Activated CD4-positive, alpha-beta T cell treated with anti-CD3 and anti-CD28 coated beads, Interleukin-2, amount 10 ng/mL, durations not matched to agents 7 days and 5 days (primary cell): ENCODE measurements at places on chromosomes 7 and 10. TPM values are rescaled to one million over a fixed set of nuclear protein-coding genes. Genes with fewer than 3 reads are reported as not detected.

Gene MSMB
- not detected for total RNA-seq

DNA sequence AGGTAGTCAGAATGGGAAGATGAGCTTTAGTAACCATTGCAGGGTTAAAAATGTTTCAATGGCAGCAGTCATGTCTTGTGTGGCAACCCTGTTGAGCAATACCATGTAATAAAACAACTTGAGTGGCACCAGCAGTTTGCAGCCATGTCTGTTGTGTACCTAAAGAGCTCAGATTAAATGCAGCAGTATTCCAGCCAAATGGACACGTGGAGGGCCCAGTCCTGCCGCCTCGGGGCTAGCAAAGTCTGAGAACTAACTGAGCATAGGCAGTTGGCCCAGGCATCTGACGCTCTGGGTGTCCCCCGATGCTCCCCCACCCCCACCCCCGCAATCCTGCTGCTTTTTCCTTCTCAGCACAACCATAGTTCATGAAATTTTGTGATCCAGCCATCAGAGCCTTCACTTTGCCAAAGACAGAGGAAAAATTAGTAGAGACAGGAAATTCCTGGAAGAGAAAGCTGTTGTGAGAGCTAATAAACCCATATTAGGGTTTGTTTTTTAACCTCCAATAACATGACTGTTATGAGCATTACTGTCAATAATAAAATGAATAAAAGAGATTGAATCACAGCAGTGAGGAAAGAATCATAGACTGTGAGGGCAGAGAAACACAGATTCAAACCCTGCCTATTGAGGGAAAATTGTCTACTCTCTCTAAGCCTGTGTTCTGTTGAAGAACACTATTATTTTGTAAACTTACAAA lies 220.6 kb upstream of the RHOBTB1 start:
- DNase-seq = no peak
- H3K36me3 ChIP-seq = no peaks in the 10 kb centered on the region
- H3K4me3 ChIP-seq = no peak overlapping the region
- H3K27me3 ChIP-seq = no peaks in the 10 kb centered on the region
- no peak overlapping the region for H3K27ac ChIP-seq
- H3K4me1 ChIP-seq = no peaks in the 10 kb centered on the region

GRCh38 chr7:112453505-112454171 lies 3.4 kb downstream of the IFRD1 start:
- H3K27me3 ChIP-seq = no peaks in the 10 kb centered on the region
- peaks cover 31% of the 10 kb centered on the region for H3K4me1 ChIP-seq
- H3K27ac ChIP-seq = no peak overlapping the region
- H3K4me3 ChIP-seq = no peak overlapping the region

DNA sequence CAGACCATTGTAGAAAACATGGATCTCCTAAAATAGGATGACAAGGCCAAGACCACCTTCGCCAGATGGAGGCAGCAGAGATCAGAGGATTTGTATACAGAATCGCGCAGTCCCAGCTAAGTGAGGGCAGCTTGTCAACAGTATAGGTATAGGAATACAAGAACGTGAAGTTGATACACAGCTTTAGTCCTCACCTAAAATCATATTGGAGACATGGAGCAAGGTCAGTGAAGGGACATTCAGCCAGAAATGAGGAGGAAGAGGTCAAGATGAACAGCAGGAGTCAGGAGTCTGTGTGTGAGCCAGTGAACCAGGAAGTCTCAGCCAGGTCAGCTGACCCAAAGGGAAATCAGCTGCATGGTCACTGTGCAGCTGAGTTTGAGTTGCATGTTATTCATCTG lies 263.4 kb upstream of the PRKCQ start:
- H3K4me1 ChIP-seq = no peaks in the 10 kb centered on the region
- no peak overlapping the region for H3K4me3 ChIP-seq
- H3K36me3 ChIP-seq = no peaks in the 10 kb centered on the region

DNA sequence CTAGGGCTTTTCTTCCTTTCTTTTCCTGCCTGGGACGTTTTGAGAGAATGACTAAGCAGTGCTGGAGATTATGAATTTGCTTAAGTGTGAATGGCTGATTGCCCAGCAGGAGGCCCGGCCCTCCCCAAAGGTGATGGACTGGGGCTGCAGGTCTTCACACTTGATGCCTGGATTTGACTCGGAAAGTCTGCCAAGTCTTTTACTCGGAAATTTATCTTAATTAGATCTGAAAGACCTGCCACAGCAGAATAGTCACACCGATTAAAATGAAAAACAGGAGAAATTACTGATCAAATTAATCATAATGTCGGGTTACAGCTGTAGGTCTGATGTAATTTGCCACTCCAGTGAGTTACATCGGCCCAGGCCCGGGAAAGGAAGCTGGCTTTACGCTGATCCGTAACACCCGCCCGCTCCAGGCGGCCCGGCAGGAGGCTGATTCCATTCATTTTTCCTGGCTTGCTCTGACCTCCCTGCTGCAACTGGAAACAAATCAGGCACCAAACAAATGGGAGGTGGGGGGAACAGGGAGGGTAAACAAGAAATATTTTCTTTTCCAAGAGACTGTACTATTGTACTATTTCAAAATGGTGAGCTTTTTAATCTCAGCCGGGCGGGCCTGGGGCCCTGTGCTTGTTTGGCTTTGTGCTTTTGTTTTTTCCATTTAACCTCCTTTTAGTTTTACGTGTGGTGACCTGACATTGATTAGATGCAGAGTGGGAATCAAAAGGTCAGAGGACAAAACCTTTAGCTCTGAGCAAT lies 212.4 kb upstream of the YAE1 start:
- no peaks in the 10 kb centered on the region for H3K27me3 ChIP-seq
- H3K4me3 ChIP-seq = no peak overlapping the region
- H3K36me3 ChIP-seq = no peaks in the 10 kb centered on the region
- H3K27ac ChIP-seq = no peak overlapping the region

GRCh38 chr10:607545-608185 lies 81.8 kb downstream of the DIP2C start:
- H3K27me3 ChIP-seq = no peaks in the 10 kb centered on the region
- no peak for DNase-seq
- no peak overlapping the region for H3K27ac ChIP-seq
- no peaks in the 10 kb centered on the region for H3K4me1 ChIP-seq

Gene DENND10
- total RNA-seq = 49.4 TPM

DNA sequence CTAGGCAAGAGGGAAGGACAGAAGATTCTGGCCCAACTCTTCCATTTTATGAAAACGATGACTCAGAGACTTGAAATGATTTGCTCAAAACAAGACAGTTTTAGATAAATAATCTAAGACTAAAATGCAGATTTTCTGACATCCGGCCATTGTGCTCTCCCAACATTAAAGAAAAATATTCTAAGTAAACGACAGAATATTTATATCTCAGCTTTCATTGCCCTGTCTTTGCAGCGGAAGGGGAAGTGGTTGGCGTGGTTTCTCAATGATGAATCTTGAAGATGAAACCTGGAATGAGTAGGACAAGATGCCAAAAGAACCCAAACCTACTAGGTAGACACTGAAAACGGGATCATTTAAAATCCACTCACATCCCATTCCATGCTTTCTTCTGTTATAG lies 28.9 kb upstream of the NPY start:
- no peaks in the 10 kb centered on the region for H3K4me1 ChIP-seq
- H3K27ac ChIP-seq = no peak overlapping the region
- peaks cover 9% of the 10 kb centered on the region for H3K27me3 ChIP-seq
- H3K4me3 ChIP-seq = no peak overlapping the region

DNA sequence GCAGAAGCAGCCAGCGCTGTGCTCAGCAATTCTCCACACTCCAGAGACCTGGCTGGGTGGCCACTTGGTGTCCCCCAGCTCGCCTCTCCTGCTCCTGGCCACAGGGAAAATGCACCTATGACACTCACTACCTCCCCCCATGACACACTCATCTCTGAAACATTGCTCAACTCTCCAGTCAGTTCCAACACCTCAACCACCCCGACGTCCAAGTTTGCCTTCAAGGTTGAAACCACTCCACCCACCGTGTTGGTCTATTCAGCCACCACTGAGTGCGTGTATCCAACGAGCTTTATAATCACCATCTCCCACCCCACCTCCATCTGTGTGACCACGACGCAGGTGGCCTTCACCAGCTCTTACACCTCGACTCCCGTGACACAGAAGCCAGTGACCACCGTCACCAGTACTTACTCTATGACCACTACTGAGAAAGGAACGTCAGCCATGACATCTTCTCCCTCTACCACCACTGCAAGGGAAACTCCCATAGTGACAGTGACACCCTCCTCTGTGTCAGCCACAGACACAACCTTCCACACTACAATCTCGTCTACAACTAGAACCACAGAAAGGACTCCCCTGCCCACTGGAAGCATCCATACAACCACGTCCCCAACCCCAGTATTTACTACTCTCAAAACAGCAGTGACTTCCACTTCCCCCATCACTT lies 2.7 kb downstream of the MUC3A start:
- no peak for DNase-seq
- no peak overlapping the region for H3K4me3 ChIP-seq
- no peaks in the 10 kb centered on the region for H3K4me1 ChIP-seq

DNA sequence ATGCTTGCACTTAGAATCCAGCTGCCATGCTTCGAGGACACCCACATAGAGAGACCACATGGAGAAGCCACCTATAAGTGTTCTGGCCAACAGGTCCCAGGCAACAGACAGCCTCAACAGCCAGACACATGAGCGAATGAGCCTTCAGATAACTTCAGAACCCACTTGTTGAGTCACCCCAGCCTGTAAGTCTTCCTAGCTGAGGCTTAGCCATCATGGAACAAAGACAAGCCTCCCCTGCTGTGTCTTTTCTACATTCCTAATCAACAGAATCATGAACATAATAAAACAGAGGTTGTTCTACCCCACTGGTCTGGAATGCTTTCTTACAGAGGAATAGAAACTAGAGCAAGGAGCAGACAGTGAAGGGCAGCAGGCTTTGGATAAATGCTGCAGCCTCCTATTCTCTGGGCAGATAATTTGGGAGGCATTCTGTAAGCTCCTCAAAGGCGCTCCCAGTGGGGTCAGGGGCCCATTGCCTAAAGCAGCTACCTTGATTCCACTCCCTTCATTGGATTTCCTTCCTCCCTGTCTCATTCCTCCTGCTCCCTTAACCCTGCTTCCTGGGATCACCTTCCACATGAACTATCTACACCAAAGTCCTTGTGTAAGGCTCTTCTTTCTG lies 4.6 kb downstream of the TLL2 start:
- DNase-seq = no peak
- H3K4me1 ChIP-seq = peaks cover 12% of the 10 kb centered on the region
- H3K36me3 ChIP-seq = no peaks in the 10 kb centered on the region
- no peak overlapping the region for H3K27ac ChIP-seq
- peaks cover 32% of the 10 kb centered on the region for H3K27me3 ChIP-seq

Gene MEIG1
- 0.82 TPM for total RNA-seq

Gene OR2A1
- total RNA-seq = 0.17 TPM

Gene MBLAC1
- total RNA-seq = 2.3 TPM

Gene ST8SIA6
- 0.15 TPM for total RNA-seq

- H3K27ac ChIP-seq = no peak overlapping the region
- no peaks in the 10 kb centered on the region for H3K27me3 ChIP-seq
These were observed 257.2 kb upstream of the CACNA2D1 start for GRCh38 chr7:82700741-82701140.

Gene HOGA1
- total RNA-seq = not detected

GRCh38 chr7:25261545-25262140 lies 33.4 kb upstream of the NPVF start:
- H3K4me1 ChIP-seq = peaks cover 29% of the 10 kb centered on the region
- peak overlapping the region; percentile 80 for H3K27ac ChIP-seq
- no peak for DNase-seq

Gene ACSM6
- not detected for total RNA-seq

Gene HMX3
- not detected for total RNA-seq

DNA sequence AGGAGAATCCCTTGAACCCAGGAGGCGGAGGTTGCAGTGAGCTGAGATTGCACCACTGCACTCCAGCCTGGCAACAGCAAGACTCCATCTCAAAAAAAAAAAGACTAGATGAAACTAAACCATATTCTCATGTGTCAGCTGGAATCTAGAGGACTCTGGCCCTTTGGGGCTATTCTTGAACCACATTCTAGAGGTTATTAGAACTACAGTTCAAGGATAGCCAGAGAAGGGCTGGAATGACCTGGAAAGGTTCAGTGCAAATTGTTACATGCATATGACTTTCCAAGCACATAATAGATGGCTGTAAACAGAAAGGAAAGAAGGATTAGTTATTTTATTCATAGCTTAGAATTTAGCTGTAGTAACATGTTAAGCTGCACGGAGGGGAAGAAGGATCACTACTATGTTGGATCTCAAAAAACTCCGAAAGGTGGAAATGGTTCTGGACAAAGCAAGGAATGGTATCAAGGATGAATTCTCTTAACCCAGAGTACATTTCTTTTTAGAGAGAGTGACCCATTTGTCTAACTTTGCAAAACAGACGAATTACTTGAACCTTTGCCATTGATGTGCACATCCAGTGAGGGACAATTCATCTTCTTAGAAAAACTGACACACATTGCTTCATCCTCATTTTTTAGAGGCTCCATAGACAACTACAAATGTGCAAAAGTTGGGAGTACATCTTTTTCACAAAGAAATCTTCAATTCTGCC lies 124.0 kb upstream of the SAMD8 start:
- no peak overlapping the region for H3K27ac ChIP-seq
- peaks cover 22% of the 10 kb centered on the region for H3K4me1 ChIP-seq
- DNase-seq = no peak
- no peak overlapping the region for H3K4me3 ChIP-seq
- H3K27me3 ChIP-seq = no peaks in the 10 kb centered on the region

- H3K27me3 ChIP-seq = peaks cover 3% of the 10 kb centered on the region
- H3K4me1 ChIP-seq = peaks cover 3% of the 10 kb centered on the region
- no peak overlapping the region for H3K27ac ChIP-seq
- no peak overlapping the region for H3K4me3 ChIP-seq
- H3K36me3 ChIP-seq = no peaks in the 10 kb centered on the region
These were observed 15.9 kb upstream of the PRTFDC1 start for GRCh38 chr10:24968349-24968748.

Gene OPALIN
- not detected for total RNA-seq

GRCh38 chr7:50463035-50463434 lies 12.9 kb upstream of the FIGNL1 start:
- no peaks in the 10 kb centered on the region for H3K36me3 ChIP-seq
- DNase-seq = no peak
- H3K4me3 ChIP-seq = no peak overlapping the region
- peaks cover 7% of the 10 kb centered on the region for H3K4me1 ChIP-seq

Gene LRRC18
- not detected for total RNA-seq

DNA sequence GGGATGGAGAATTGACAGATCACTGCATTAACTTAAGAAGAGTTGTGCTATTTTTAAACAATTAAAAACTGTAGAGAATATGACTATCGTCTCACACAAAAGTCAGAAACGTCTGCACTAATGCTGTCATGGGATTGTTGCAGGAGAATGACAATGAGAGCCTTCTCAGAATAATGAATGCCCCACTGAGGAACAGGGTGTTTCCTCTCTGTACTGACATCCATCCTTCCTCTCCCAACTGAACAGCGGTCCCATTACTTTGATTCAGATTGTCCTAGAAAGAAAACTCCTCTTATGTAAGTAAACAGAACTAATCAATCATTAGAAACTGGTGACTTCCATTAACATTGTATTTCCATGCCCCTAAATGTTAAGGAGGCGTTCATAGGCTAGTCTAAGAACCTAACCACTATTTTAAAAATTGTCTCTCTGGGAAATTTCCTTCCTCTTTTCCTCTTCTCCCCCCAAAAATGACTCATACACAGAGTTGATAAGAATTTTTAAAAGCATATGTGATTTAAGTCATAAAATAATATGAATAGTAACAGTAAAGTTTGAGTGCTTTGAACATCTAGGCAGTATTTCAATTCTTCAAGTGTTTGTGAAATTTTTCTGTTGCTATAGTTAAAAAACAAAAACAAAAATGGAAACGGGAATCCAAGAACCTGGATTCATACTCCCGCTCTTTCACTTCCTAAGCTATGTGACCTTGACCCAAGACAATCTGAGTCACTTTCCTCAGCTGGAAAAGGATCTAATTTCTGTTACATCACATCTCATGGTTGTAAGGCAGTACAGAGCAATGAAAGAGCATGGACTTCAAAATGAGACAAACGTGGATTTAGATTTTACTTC lies 12.7 kb upstream of the MACC1 start:
- no peak overlapping the region for H3K27ac ChIP-seq
- DNase-seq = no peak
- H3K36me3 ChIP-seq = no peaks in the 10 kb centered on the region
- no peaks in the 10 kb centered on the region for H3K4me1 ChIP-seq
